Cardiac septum (tissue), 1 donor: ENCODE measurements at places on chromosomes 16 and 17. TPM values are rescaled to one million over a fixed set of nuclear protein-coding genes. Genes with fewer than 3 reads are reported as not detected.

GRCh38 chr17:44414394-44415155 is 25.1 kb upstream of the ITGA2B start:
- no peak for DNase-seq

- no peak for DNase-seq
Observed at GRCh38 chr16:81060576-81061306, 16.3 kb downstream of the C16orf46 start.

Gene USP43
- total RNA-seq = not detected

- no peak for DNase-seq
Observed at GRCh38 chr17:49488612-49489011, 6.5 kb upstream of the NGFR start.

Gene SLC6A2
- total RNA-seq = not detected
